ENCODE measurements at places on chromosomes 7 and 10.

DNA sequence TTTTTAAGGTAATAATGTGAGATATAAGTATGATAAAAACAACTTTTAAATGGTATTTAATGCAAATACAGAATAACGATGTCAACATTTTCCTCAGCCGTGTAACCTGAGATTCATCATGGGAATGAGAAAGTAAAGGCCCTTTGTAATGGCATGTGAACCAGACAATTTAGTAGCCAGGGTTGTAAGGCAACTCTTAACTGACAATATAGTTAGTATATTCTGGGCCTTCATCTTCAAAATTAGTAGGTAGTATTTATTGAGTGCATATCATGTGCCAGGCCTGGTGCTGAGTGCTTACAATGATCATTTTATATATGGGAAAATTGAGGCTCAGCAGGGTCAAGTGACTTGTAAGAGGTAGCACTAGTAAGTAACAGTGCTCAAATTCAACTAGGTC, 10.6 kb downstream of the LSM8 start:
- DNase-seq, result no peak

DNA sequence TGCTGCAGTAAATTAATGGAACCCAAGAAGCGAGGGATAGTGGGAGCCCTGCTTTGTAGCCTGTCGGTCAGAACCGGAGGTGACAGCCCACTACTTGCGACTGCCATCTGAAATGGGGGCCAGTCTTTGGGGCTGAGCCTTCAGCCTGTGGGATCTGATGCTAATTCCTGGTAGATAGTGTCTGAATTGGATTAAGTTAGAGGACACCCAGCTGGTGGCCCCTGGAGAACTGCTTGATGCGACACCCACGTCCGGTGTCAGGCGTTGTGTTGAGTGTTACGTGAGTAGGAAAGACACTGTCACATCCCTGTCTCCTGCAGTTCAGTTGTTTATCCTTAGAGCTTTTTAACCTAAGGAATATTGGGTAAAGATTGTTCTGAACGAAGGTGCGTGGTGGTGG, 5.0 kb downstream of the EIF3B start:
- DNase-seq, result no peak

GRCh38 chr7:101302641-101303101, 18.9 kb downstream of the IFT22 start:
- DNase-seq, result no peak

DNA sequence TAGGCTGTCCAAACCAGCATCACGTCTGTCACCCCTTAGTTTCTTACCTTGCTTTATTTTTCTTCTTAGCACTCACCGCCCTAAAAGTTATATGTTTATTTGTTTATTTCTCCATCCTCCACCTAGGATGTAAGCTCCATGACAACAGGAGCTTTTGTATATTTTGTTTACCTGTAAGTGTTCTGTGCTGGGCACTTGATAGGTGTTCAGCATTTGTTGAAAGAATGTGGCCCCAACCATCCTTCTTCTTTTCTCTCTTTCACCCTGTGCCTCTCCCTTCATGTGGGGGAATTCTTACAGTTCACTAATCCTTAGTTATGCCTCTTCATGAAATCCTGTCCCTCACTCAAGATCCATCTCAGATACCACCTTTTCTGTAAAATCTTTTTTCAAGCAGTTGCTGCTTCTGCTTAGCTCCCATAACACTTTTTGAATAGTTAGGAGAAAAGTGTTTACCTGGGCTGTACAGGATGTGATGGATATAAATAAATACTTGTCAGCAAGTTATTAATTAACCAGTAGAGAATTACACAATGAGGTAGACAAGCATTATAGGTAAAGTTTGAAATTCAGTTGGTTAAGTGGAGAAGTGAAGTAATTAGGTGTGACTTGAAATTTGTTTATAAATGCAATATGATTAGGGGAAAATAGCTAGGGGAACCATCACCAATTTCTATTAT, 9.7 kb downstream of the AHR start:
- no peak for DNase-seq

GRCh38 chr10:16436367-16436757, 448 bp upstream of the PTER start:
- DNase-seq, result no peak

DNA sequence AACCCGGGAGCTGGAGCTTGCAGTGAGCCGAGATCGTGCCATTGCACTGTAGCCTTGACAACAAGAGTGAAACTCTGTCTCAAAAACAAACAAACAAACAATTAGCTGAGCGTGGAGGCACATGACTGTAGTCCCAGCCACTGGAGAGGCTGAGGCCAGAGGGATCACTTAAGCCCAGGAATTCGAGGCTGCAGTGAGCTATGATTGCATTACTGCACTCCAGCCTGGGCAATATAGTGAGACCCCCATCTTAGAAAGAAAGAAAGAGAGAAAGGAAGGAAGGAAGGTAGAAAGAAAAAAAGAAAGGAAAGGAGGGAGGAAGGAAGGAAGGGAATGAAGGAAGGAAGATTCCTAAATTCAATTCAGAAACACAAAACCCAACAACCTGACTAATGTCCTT, 141.3 kb upstream of the TNRC18 start:
- no peak for DNase-seq

DNA sequence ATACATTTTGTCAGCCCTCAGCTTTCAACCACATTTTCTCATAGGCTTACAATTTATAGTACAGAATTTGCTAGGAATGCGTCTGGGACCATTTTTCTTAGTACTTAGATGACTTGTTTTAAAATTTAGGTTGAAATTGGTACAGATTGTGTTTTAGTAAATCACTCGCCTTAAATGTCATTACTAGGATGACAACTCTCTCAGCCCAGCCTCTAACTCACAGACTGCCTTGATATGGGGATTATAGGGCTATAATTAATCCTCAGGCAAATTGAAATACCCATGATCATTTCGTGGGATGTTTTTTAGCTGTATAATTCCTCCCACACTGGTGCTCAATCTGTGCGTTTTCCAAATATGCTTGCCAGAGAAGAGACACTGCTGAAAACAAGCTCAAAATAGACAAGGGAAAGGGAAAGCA, 299.7 kb upstream of the AKR1E2 start:
- no peak for DNase-seq

- DNase-seq, result no peak
Measured at GRCh38 chr10:84329986-84330651, 1.7 kb downstream of the CCSER2 start.

DNA sequence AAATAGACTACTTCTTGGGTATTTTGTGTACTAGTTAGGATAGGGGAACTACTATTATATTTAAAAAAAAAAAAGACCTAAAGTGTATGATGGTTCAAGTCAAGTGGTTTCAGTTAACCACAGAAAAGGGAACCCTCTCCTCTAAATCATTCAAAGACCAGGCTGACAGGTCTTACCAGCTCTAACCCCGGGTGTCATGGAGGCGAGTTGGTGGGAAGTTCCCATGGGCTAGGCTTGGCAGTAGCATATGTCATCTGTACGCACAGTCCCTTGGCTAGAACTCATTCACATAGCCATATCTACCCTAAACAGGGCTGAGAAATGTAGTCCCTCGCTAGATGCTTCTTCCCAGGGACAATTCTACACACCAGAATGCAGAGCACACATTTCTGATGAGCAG, 37.7 kb upstream of the KCNMA1 start:
- DNase-seq, result no peak

- no peak for DNase-seq
Measured at GRCh38 chr7:135186841-135187253, 16.3 kb upstream of the CYREN start.

- DNase-seq, result no peak
Measured at GRCh38 chr10:78438907-78439809, 405.5 kb downstream of the RPS24 start.

- no peak for DNase-seq
Measured at GRCh38 chr7:129607471-129608120, 3.9 kb upstream of the NRF1 start.

- no peak for DNase-seq
Measured at GRCh38 chr7:138875794-138876193, 77.8 kb upstream of the ATP6V0A4 start.

- DNase-seq, result no peak
Measured at GRCh38 chr10:46787321-46787615, 124.0 kb upstream of the PTPN20 start.

DNA sequence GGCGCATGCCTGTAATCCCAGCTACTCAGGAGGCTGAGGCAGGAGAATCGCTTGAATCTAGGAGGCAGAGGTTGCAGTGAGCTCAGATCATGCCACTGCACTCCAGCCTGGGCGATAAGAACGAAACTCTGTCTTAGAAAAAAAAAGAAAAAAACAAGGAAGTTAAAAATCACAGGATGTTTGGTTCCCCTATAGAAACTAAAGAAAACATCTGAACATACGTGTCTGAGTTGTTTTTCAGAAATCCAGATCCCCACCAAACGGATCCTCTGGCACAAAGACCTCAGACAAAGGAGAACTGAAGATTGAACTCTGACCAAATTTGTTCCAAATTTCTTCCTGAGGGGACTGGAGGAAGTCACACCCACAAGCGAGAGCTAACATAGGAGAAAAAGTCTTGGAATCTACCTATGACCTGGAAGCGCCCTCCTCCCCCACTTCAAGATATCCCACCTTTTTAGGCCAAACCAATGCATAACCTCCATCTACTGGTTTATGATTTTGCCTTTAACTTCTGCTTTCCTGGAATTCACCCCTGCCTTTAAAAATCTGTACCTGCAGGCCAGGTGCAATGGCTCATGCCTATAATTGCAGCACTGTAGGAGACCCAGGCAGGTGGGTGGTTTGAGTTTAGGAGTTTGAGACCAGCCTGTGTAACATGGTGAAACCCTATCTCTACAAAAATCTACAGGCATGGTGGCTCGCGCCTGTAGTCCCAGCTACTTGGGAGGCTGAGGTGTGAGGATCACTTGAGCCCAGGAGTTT, 19.7 kb upstream of the SIRT1 start:
- DNase-seq, result peak; percentile 41

DNA sequence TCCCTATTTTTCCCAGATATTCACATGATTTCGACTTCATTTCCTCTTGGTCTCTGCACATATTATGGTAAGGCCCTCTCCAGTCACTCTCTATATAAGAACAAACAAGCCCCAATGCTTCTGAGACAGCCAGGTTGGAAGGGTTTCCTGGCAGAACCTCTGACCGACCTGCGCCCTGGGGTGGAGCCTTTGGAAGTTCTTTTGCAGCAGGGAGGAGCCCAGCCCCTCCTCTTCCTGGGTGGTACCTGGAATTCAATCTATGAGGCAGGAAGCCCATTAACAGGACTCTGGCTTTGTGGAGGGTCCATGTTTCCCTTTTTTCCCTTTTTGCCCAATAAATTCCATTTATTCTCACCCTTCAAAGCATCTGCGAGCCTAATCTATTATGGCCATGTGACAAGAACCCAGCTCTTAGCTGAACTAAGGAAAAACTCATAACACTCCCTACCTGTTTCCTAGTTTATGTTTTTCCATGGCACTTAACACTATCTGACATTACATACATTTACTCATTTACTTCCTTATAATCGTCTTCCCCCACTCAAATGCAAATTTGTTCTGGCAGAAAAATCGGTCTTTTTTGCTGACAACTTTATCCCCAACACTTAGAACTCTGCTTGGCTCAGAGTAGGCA, 92.5 kb upstream of the FRMD4A start:
- DNase-seq, result no peak

DNA sequence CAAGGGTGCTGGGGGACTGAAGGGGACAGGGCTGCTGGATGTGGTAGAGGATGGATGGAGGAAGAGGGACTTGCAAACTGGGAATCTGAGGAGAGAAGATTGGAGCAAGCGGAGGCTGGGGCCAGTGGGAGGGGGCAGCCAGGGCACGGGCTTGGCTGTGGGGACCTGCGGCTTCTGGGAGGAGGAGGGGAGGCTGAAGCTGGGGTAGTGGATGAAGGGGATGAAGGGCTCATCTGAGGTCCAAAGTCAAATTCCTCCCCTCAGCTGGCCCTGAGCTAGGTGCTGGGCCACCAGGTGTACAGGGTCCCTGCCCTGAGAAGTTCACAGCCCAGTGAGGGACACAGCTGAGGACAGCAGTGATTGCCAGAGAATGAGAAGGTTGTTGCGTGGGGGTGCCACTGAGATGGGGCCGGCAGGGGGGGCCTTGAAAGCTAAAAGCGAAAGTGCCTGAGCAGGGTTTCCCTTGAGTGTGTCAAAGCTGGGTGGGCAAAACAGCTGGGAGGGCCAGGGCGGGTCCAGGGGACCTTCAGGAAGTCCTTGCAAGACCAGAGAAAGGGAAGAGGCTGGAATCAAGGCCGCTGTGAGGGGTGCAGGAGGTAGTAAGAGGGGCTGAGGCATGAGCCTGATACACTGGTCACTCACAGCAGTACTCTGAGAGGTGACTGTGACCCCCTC, 75.2 kb downstream of the MYL10 start:
- no peak for DNase-seq

Measured in naive B cell (primary cell).